Right lung (tissue), 10 donors: ENCODE measurements at places on chromosomes 1 and 21.
A peak's percentile ranks its signal among the peaks of the same experiment; 100 is the strongest.

DNA sequence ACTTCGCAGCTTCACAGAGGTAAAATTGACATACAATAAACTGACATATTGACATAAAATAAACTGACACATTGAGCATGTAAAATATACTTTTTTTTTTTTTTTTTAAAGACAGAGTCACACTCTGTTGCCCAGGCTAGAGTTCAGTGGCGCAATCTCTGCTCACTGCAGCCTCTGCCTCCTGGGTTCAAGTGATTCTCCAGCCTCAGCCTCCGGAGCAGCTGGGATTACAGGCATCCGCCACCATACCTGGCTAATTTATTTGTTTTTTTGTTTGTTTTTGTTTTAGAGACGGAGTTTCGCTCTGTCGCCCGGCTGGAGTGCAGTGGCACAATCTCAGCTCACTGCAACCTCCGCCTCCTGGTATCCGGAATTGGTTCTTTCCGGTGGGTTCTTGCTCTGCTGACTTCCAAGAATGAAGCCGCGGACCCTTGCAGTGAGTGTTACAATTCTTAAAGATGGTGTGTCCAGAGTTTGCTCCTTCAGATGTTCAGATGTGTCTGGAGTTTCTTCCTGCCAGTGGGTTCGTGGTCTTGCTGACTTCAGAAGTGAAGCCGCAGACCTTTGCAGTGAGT, 48.4 kb upstream of the CLIC4 start:
- DNase-seq, result no peak

DNA sequence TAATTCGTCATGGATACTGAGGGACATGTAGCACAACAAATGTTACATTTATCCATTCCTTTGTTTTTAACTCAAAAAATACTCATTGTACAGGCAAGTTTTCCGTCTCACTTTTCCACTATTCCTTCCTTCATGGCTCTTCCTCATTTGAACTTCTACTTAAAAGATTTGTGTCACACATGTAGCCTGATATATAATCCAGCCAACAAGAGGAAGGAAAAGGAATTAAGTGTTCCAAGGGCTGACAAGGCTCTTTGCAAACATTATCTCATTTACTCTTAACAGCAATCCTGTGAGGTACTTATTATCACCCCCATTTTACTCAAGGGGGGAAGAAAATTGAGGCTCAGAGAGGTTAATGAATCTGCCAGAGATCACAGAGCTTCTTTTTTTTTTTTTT, 22.9 kb downstream of the CD244 start:
- no peak for DNase-seq

- DNase-seq, result no peak
Measured at GRCh38 chr21:35343046-35343819, 294.1 kb upstream of the RUNX1 start.

GRCh38 chr1:3029991-3030662, 8.9 kb downstream of the ACTRT2 start:
- DNase-seq, result no peak

DNA sequence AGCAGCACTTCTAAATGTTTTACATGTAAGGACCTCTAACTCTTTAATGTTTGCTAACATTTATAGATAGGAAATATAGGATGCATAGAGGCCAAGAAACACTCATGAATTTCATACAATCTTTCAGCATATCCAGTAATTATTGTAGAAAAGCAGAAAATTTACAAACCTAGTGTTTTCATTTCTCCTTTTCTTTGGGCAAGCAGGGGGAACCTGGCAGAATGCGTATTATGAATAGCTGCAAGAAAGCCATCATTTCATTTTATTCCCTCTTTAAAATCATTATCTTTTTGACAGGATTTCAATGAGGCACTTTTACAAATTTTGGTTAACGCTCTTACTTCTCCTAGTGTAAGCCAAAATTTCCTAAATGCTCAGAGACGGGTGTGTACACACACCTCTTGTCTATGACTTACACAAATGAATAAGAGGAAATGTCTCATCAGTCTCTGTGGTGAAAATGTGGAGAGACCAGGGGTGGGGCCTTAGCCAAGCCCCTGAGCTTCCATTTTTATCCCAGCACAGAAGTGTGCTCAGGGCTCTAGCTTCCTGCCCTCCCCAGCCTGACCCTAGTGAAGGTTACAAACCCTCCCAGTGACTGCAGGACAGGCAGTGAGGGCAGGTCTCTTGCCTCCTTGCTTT, 91.6 kb downstream of the LRRC8C start:
- DNase-seq, result no peak

DNA sequence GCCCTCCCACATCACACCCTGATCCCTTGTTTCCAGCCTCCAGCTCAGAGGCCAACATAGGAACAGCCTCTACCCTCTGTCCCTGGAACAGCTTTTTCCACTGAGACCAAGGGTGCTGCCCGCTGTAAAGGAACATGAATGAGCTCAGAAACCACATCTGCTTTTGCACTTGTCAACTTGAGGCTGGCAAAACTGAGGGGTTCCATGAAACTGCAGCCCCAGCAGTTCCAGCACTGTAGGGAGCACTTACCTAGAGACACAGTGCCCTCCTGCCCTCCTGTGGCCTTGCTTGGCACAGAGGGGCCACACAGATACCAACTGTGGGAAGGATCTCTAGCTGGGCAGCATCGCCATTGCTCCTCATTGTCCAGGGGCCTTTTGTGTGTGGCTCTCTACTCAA, 51.7 kb downstream of the ITPKB start:
- no peak for DNase-seq

DNA sequence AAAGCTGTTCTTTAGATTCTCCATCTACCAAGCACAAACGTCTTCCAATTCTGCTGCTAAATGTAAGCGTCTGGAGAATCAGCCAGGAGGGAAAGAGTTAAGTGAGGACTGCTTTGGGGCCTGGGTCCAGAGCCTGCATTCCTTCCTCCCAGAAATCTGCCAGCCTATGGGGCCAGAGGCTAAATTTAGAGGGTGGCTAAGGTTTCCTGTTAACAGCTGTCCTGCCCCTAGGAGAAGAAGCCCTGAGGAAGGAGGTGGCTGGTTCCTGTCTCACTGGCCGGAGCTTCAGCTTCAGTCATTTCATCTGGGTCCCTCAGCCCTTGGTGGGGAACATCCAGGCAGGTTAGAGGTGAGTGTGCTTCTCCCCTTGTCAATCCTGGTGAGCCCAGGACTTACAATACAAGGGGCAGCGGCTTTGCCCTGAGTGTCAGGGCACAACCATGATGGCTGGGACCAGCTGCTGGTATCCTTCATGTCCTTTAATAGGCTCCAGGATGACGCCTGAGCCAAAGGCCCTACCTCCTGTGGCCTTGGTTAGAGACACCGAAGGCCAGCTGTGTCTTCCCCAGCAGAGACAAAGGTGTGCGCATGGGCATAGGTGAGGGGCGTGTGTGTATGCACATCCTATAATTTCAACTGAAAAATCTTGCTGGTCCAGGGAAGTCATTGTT, at the start of gene STYXL2:
STYXL2 (plus strand) TSS at position 230 of the 671 bp plus-strand sequence. CDS start 775 bp downstream, outside the sequence.
- DNase-seq, result no peak

- peak; percentile 59 for DNase-seq
Measured at GRCh38 chr1:154182344-154183045, 9.4 kb downstream of the TPM3 start.

GRCh38 chr21:25420831-25421230, 186.4 kb downstream of the MRPL39 start:
- DNase-seq, result no peak

- DNase-seq, result no peak
Measured at GRCh38 chr1:47967864-47968555, 29.2 kb downstream of the TRABD2B start.

GRCh38 chr1:11138952-11139351, 39.3 kb upstream of the EXOSC10 start:
- no peak for DNase-seq

DNA sequence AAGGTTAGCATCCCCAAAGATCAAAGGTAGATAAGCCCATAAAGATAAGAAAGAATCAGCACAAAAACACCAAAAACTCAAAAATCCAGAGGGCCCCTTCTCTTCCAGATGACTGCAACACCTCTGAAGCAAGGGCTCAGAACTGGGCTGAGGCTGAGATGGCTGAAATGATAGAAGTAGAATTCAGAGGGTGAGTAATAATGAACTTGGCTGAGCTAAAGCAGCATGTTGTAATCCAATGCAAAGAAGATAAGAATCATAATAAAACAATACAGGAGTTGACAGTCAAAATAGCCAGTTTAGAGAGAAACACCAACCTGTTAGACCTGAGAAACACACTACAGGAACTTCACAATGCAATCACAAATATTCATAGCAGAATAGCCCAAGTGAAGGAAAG, 406.9 kb upstream of the CXADR start:
- no peak for DNase-seq

DNA sequence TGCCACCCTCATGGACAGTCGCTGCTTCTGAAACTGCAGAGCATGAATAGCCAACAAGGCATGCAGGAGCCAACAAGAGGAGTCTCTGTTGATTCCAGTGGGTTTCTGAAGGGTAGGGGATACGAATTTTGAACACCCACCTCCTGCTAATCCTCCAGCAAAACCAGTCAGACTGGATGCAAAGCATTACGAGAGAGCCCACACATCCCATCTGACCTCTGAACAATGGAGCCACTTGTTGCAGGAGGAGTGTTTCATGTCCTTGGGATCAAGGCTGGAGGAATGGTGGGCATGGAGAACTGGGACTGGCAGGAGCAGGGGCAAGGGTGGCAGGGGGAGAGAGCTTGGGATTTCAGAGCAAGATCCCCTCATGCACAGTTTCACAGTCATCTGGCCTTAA, 1.6 kb downstream of the VTCN1 start:
- peak; percentile 19 for DNase-seq

DNA sequence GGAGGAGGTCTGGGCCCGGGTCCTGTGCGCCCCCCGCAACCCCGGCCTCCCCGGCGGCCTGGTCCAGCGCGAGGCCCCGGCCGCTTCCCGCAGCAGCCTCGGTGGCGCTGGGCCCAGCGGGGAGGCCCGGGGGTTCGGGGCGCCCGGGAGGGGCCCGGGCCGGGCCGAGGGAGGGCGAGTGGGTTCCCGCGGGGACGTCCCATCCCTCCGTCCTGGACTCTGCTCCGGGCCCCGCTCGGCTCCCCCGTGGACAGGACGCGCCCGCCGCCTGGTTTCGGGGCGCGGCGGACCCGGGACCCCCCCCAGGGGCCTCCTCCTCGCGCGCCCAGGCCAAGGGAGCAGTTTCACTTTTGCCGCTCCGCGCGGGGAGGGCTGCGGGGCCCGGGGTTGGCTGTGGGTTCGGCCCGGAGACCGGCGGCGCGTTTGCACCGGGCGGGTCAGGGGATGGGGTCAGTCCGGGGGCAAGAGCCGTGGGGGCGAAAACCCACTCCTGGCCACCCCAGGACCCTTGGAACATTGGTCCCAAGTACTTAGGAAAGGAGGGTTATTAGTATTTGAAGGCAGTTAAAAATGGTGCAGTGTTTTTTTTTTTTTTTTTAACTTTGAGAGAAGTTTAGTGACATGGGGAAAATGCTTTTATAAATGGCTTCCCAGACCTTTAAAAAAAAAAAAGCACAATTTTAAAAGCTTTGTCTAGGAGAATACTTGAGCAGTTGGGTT, 677 bp downstream of the AGPAT3 start:
- peak; percentile 31 for DNase-seq

- DNase-seq, result no peak
Measured at GRCh38 chr1:199784138-199784895, 243.2 kb upstream of the NR5A2 start.

- no peak for DNase-seq
Measured at GRCh38 chr1:197920067-197920396, 2.9 kb downstream of the LHX9 start.

DNA sequence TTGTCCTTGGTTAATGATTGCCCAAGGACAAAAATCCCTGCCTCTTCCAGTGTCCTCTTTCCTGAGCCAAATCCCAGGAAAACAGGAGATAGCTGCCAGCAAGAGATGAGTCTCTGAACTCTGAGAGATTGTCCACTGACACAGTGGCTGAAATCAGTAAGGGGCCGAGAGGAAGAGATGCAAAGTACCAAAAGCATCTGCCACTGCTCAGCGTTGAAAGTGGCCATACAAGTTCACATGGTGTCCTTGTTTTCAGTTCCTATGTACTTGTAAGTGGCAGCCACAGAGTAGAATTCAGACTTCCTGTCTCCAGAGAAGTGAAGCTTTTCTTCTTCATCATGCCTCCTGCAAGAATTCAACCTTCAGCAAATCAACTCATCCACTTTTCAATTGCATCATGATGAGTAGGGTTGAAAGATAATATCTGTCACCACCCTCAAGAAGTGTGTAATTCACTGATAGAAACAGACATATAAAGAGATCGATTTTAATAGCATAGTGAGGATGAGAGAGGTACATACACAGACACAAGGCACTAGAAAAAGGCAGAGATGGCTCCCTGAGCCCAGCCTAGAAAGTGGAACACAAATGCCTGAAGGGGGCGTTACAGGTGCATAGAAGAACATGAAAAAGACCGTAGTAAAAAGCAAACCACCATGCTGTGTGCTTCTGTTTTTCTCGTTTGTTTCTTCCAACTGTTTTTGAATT, 185.8 kb downstream of the MRPL39 start:
- DNase-seq, result no peak

GRCh38 chr1:2081326-2081885, 31.2 kb downstream of the PRKCZ start:
- DNase-seq, result no peak

- no peak for DNase-seq
Measured at GRCh38 chr21:45088729-45089128, 14.3 kb downstream of the ADARB1 start.

DNA sequence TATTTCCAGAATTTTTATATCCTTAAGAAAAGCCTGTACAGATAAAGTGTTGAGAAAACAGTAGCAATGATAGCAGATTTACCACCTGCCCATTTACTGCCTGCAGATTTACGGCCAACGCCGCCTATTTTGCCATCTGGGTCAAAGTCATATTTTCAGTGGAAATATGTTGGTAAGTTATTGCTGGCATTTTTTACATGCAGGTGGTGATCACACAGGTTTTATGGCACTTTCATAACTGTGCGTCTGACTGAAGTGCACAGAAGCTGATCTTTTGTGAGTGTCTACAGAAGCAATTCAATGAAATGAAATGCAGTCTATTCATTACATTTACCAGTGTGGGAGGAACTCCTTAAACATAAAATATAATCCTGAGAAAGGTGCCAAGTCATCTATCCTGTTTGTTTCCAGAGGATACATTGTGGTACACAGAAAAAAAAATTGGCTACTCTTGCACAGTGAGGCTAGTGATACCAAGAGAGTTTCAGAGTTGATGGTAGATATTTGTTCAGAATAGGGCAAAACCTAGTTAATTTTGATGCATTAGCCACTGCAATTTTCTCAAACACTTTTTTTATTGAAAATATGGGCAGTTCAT, 458.5 kb downstream of the NEGR1 start:
- no peak for DNase-seq

DNA sequence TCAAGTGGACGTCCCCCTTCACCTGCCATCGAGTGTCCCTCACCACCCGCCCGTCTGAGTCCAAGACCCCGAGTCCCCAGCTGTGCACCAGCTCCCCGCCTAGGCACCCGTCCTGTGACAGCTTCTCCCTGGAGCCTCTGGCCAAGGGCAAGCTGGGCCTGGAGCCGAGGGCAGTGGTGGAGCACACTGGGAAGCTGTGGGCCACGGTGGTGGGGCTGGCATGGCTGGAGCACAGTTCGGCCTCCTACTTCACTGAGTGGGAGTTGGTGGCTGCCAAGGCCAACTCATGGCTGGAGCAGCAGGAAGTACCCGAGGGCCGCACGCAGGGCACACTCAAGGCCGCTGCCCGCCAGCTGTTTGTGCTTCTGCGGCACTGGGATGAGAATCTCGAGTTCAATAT, 63.2 kb downstream of the VWA5B1 start:
- no peak for DNase-seq

- DNase-seq, result no peak
Measured at GRCh38 chr1:245458761-245459174, 304.0 kb downstream of the KIF26B start.
